ENCODE measurements at places on chromosomes 7 and 10.
A peak's percentile ranks its signal among the peaks of the same experiment; 100 is the strongest.

DNA sequence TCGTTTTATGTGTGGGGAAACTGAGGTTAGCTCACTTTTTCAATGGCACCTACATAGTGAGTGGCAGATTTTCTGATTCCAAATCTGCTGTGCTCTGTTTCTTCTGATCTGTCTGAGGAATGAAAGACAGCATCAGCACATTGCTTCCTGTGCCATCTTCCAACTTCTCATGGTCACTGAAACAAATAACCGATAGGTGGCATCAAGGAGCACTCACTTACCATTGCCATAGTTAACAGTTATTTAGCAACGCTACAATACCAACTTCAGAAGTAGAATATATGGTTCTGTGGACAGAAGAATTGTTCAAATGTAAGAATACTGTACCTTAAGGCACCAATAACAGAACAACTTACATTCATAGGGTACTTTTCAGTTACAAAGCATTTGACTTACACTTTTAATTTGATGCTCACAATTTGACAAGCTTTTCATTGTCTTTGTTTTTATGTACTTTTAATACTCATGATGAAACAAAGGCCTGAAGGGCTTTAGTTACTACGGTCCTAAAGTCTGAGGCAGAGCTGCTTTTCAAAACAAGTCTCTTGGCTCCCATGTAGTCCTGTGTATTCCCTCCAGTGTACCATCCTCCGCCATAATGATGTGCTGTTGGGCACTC is 228.9 kb upstream of the TCF7L2 start:
- peak; percentile 68 for DNase-seq

- no peak for DNase-seq
Observed at GRCh38 chr7:33220231-33220630, 90.9 kb downstream of the BBS9 start.

GRCh38 chr10:11683529-11684320 is 58.5 kb upstream of the ECHDC3 start:
- no peak for DNase-seq

DNA sequence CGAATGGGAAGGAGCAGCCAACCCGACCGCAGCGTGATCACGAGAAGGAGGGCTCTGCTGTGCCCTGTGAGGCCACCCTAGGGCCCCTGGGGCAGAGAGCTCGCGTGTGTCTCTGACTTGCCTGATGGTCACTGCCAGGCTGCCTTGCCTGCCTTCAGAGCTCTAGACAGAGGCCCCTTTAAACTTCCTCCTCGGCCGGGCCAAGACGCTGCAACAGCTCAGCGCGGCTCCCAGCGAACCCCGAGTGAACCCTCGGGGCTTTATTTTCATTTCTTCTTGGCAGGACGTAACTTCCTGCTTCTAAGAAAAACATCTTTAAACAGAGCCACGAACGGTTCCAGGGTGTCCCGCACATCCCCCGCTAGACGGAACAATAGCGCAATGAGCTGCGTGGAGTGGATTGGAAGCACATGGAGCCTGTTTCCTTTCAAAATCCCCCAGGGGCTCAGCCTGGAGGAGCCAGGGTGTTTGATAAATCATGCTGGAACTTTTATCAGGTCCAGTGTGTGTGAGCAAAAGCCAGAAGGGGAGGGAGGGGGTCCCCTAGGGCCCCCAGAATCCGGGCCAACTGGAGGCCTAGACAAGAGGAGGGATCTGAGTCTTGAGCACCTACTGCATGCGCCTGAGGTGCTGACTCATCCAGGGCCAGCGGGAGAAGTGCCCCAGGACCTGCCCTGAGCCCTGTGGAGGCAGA is 134.1 kb upstream of the GDF10 start:
- peak; percentile 67 for DNase-seq

- peak; percentile 79 for DNase-seq
Observed at GRCh38 chr10:11698691-11699549, 43.3 kb upstream of the ECHDC3 start.

DNA sequence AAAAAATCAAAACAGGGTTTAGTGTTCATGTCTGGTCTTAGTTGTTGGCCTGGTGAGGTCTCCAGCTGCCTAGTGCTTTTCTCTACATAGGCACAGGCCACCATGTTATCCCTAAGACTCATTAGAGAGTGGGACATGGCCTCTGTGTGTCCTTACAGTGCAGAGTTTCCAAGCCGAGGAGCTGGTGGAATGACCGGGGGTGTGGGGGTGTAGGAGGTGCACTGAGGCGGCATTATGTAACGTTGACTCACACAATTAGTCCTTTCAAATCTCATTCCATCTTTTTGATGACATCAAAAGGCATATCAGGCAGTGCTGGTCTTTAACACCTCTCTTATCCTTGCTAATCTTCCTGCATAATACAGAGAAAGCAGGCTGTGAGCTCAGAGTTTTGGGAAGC is 71.3 kb downstream of the MTPN start:
- no peak for DNase-seq

- DNase-seq, result peak; percentile 59
Observed at GRCh38 chr7:102991077-102991539, 78.3 kb downstream of the LRRC17 start.
